ENCODE measurements at places on chromosomes 5 and 9.

DNA sequence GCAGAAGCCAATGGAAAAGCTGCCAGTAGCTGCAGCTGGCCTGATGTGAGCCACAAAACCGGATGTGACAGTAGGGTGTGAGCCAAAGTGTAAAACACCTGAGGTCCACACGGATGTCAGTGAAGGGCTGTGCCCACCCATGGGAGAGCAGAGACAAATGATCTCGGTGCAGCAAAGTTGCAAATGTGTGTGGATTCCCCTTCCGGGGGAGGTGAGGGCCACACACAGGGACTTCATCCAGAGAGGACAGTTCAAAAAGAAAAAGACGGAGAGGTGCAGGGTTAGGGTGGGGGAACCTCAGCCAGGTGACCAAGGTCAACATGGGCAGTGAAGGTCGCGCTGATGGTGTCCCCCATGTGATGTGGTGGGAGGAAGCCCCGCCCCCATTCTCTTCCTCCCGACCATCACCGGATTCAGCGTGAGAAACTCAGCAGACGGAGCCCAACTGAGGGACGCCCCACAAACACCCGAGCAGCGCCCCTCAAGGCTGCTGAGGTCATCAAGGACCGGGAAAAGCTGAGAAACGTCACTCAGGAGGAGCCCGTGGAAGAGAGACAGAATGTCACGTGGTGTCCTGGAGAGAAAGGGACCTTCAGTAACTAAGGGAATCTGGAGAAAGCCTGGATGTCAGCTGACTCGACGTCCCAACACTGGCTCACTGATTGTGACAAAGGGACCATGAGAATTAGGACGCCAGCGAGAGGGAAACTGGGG lies 11.4 kb upstream of the PTGDS start:
- no peak for DNase-seq

DNA sequence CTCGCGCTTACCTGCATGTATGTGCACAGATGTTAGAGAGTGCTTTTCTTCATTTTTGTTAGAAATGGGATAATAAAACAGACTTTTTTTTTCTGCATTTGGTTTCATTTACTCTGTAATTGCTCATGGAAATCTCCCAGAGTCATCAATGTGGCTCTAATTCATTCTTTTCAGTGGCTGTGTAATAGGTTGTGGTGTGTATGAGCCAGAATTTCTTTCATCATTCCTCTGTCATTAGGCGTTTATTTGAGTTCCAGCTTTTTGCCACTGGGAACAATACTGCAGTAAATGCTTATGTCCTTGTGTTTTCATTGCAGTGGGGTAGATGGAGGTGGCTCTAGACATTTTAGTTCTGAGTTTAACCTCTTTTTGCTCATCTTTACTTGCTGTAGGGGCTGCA lies 118.9 kb downstream of the NXNL2 start:
- no peak for DNase-seq

- DNase-seq: no peak
These were observed 255.3 kb upstream of the GRIN3A start for GRCh38 chr9:101993771-101994170.

DNA sequence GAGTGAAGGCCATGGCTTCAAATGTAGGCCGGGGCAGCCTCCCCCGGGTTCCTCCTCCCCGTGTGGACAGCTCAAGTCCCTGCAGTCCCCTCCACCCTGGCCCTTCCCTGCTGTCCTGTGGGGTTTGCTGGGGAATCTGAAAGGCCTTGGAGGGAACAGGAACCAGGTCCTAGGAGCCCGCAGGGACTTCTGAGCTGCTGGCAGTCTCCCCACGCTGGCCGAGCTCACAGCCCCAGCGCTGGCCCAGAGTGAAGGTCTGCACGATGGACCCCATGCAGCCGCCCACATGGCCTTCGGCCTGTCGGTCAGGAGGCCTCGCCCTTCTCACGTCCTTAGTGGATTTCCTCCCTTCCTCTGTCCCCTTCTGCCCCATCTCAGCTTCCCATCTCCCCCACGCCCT lies 25.7 kb upstream of the NOTCH1 start:
- DNase-seq: no peak

GRCh38 chr9:80070071-80070742 lies 498.4 kb downstream of the TLE4 start:
- no peak for DNase-seq

DNA sequence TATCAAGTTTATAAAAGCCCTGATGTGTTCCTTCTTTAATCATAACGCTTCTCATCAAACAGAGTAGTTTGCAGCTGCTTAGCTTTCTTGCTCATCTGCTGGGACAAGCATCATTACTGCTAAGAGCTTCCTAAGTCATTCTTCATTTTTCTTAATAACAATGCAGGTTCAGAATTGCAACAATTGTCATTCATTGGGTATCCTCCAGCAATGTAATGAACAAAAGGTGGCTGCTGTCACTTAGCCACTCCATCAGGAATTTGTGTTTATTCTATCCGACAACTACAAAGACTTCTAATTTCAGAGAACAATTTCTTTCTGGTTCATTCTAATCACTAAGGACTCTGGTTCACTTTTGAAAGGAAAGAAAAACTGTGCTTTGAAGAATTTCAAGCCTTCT lies 836.7 kb upstream of the CDH10 start:
- no peak for DNase-seq

DNA sequence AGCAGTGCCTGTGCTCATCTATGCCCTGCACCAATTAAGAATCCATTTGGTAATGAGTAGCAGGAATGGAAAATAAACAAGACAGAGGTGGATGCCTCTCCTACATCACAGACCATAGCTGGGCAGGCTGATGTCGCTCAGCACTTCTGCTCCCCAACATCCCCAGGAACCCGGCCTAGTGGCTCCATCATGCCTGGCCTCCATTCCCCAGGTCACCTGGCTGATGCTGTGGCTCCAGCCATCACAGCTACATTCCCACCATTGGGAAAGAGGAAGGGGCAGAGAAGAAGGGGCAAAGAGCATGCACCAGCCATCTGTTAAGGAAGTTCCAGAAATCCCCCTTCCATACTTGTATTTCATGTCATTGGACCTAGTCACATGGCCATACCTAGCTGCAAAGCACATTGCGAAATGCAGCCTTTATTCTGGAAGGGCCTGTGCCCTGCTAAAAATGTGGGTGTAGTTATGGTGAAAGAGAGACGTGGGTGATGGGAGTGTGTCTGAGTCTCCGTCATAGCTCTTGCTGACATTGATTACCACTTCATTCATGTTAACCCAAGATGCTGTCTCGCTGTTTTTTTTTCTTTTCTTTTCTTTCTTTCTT lies 86.1 kb upstream of the ADAMTS2 start:
- no peak for DNase-seq

- no peak for DNase-seq
These were observed 321.3 kb downstream of the EPB41L4A start for GRCh38 chr5:112097768-112098167.

DNA sequence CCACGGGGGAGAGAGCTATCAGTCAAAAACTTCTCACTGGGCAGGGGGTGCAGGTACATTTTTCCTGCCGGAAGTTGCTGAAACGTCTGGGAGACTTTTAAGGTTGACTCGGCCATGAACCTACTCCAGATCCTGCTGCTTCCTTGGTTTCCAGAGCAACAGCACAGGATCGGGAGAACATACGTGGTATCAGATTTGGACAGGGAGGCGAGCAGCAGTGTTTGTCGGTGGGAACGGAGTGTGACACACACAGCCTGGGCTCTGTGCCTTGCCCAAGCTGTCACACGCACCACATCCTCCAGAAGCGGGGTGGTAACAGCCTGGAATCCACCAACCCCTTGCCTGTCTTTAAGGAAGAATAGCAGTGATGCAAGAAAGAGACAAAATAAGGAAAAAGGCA lies 276.5 kb downstream of the SLIT3 start:
- no peak for DNase-seq

- DNase-seq: no peak
These were observed 672.9 kb downstream of the NR2F1-AS1 start for GRCh38 chr5:92907938-92908606.

DNA sequence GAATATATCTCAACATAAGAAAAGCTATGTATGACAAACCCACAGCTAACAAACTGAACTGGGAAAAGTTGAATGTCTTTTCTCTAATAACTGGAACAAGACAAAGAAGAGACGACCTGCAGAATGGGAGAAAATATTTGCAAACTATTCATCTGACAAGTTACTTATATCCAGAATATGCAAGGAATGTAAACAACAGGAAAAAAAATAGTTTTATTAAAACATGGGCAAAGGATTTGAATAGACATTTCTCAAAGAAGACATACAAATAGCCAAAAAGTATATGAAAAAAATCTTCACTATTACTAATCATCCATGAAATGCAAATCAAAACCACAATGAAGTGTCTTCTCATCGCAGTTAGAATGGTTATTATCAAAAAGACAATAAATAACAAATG lies 181.7 kb upstream of the TLX3 start:
- no peak for DNase-seq

- DNase-seq: no peak
These were observed 765.1 kb downstream of the PTPRD start for GRCh38 chr9:9847750-9848149.

- no peak for DNase-seq
These were observed 59.2 kb upstream of the CLINT1 start for GRCh38 chr5:157917899-157918809.

DNA sequence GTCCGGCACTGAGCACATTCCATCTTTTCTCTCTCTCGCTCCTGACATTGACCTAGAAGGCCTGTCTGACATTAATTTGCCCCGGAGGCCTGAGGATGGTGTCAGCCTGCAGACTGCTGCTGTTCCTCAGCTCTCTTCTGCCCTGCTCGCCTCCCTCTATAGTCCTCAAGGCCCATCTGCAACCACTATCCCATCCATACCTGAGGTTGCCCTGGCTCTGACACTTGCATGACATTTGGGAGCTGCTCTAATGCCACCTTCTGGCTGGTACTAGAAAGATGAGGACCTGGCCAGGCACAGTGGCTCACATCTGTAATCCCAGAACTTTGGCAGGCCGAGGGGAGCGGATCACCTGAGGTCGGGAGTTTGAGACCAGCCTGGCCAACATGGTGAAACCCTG lies 38.6 kb upstream of the GGTA1 start:
- no peak for DNase-seq

DNA sequence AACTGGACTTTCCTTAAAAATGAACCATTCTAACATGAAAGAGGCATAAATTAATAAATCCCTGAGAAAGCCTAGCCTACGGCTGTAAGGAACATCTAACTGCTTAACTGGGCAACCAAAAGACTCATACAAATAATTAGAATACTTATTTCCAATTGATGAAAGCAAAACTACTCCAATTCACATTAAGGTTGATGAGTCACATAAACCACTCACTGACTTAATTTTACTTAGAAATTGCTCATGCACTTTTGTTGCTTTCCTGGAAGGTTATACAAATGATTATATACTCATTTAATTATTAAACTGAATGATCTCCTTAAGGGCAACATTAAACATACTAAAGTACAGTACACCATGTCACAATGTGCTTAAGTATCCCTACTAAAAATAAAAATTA lies 101.9 kb downstream of the NFIB start:
- DNase-seq: no peak

- DNase-seq: no peak
These were observed 590.4 kb downstream of the PRELID2 start for GRCh38 chr5:145244788-145245187.

DNA sequence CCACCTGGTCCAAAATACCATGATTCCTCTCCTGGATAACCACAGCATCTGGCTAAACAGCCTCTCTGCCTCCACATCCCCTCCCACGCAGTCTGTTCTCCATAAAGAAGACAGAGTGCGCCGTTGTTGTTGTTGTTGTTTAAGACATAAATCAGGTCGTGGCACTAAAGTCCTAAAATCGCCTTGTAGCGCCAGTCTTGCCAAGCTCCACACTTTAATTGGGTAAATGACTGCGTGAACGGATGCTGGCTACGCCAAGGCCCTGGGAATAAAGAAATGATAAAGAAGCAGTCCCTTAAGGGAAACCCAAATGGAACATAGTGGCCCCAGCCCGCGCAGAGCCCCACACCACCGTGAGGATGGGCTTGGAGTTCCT lies 364 bp upstream of the SFXN1 start:
- no peak for DNase-seq

DNA sequence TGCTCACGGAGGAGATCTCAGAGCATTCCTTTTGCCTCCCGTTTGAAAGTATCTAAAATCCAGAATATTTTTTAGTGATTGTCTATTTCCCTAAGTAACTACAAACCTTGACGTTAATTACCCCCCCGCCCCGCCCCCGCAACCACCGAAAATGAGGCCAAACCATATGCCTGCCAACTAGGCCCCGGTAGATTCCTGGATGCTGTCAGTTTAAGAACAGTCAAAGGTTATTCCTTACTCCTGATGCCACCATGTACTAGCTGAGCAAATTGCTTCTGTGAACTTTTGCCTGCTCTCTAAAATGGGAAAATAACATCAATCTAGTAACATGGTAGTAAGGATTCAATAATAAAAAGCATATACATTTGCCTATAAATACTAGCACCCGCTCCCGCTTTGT lies 244.8 kb downstream of the SAXO1 start:
- no peak for DNase-seq

DNA sequence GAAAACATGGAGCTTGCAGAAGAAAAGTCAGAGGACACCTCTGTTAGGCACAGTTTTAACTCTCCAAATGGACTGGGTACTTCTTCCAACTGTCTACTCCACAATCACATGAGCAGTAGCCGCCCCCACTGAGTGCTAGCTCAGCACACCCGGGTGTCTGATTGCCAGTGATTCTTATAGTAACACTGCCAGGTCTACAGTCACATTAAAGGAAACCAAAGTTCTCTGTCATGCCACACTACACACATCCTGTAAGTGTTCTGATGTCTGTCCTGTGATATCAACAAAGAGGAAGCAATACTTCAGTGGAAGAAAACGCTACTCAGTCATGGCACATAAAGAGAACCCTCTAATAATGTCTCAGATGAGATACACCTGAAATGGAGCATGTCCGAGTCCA lies at the start of gene HAVCR2:
Gene HAVCR2, minus strand, starts transcription at position 69 of the 400 bp plus-strand sequence. Its CDS starts 61 bp downstream, at position 8.
- DNase-seq: no peak

DNA sequence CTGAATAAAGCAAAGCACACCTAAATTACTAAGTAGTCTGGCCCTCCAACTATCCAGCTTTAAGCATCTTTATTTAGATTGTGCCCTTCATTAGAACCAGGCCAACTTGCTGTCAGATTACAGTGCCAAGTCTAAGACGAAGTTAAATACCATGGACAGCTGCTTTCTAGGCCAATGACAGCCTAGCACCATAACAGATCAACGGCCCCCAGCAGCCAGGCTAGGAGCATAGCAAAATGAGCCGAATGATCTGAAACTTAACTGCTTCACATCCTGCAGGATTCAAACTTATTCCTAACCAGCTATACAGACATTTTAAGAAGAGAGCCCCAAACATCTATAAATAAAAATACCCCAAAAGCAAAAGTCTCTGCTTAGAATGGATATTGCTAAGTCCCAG lies 6.8 kb downstream of the SLC24A2 start:
- no peak for DNase-seq

DNA sequence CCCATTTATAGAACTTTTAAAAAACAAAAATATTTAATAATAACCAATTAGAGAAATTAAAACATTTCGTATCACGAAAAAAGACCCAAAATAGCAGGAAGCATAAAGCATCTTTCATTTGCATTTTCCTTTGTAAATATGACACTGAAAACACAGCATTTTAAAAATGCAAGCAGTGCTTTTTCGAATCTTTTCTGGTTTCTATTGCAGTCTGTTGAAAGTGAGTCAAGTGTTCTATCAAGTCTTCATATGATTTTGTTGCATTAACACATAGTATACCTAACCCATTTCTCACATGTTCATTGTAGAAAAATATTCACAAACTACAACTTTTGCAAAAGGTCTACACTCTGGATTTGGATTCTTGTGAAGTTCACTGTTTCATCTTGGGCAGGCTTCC lies 198.8 kb downstream of the SEMA5A start:
- DNase-seq: no peak

- DNase-seq: no peak
These were observed 54.1 kb downstream of the AP3S1 start for GRCh38 chr5:115895821-115896220.

GRCh38 chr9:14415947-14416346 lies 102.0 kb upstream of the NFIB start:
- DNase-seq: no peak

All from stimulated activated CD4-positive, alpha-beta T cell treated with anti-CD3 and anti-CD28 coated beads, TNF-alpha, amount 100 ng/mL, for 1 hour (primary cell).